Endothelial cell of umbilical vein (primary cell): ENCODE measurements at places on chromosomes 5 and 9. TPM values are rescaled to one million over a fixed set of nuclear protein-coding genes. Genes with fewer than 3 reads are reported as not detected.

- no peak for DNase-seq
Observed at GRCh38 chr5:4625206-4625896, 514.8 kb upstream of the ADAMTS16 start.

- no peak for DNase-seq
Observed at GRCh38 chr5:78823196-78823595, 161.9 kb downstream of the ARSB start.

GRCh38 chr5:89471115-89471514 lies 588.1 kb upstream of the MEF2C start:
- DNase-seq: no peak

Gene TAF11L5
- not detected in 2 replicates for total RNA-seq

Gene CRB2
- not detected in 2 replicates for total RNA-seq

Gene WNK2
- not detected in 2 replicates for total RNA-seq
